ENCODE measurements at places on chromosomes 4 and X.

DNA sequence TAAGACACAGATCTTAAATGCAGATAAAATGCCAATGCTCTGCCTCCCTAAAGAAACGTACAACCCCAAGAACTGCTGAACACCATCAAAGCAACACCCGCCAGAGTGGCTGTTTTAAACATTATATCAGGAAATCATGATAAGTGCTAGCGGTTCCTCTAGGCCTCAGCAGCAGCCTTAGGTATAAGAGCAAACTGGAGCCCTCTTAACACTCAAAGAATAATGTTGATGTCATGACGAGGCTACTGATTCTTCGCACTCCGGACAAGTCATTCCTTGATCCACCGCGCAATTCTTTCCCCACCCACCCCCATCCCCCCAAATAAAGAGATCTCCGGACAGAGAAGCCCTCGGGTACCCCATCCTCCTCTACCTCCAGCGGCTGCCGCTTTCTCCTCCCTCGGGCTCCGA is 507 bp downstream of the LIN54 start:
- DNase-seq: no peak

GRCh38 chr4:168408620-168409019 is 71.7 kb downstream of the DDX60L start:
- no peak for DNase-seq

DNA sequence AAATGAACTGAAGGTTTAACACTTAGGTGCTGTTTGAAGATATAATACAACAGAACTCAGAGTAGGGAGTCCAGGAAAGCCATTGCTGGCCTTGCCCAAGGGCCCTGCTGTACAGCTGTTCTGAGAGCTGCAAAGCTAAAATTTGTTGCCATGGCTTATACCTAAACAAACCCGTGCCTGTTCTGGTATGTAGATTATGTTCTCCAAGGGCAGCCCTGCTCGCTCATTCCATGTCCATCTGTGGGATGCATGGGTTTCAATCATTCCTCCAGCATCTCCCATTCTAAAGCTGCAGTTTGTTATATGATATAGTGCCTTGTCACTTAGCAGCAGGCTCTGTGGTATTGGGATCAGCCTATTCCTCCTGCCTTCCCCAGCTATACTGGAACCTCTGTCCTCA is 80.8 kb upstream of the BMPR1B start:
- no peak for DNase-seq

DNA sequence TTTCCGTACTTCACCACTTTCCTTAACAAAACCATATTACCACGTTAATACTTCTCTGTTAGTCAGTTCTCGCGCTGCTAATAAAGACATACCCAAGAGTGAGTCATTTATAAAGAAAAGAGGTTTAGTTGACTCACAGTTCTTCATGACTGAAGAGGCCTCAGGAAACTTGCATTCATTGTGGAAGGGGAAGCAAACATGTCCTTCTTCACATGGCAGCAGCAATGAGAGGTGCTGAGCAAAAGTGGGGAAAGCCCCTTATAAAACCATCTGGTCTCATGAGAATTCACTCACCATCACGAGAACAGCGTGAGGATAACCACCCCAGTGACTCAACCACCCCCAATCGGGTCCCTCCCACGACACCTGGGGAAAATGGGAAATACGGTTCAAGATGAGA is 289.8 kb upstream of the CLNK start:
- DNase-seq: no peak

- DNase-seq: no peak
Observed at GRCh38 chr4:4480685-4481398, 61.0 kb downstream of the STX18 start.

GRCh38 chr4:95061220-95061619 is 303.5 kb downstream of the BMPR1B start:
- no peak for DNase-seq

DNA sequence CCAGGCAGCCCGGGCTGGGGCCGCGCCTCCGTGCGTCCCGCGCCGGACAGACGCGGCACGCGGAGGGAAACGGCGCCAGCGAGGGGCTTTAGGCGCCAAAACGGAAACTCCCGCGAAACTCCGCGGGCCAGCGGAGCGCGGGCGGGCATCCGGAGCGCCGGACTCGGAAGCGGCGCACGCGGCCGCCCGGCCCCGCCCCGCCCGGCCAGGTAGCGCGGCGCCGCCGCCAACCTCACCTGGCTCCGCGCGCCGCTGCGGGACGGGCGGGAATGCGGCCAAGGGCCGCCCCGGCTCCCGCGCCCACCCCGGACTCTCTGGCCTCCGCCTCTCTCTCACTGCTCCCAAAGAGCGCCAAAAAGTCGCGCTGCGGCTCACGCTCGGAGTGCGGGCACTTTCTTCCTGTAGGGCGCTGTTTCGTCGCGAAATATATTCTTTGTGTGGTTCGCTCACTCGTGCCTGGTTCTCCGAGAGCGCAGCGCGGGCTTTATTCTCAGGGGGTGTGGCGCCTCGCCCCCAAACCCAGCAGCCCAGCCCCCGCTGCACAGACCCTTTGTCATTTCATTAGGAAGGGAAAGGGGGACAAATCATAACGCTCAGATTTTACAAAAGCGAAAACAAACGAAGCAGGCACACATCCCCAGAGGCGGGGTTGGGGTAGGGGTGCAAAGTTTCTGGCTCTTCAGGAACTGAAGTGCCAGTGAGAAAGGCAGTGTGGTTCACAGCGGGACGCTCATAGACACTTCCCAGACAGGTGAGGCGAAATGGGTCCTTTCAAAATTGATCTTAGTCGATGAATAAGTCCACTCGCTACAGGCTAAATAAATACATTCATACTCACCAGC is 961 bp upstream of the MBNL3 start:
- DNase-seq: peak; percentile 37

DNA sequence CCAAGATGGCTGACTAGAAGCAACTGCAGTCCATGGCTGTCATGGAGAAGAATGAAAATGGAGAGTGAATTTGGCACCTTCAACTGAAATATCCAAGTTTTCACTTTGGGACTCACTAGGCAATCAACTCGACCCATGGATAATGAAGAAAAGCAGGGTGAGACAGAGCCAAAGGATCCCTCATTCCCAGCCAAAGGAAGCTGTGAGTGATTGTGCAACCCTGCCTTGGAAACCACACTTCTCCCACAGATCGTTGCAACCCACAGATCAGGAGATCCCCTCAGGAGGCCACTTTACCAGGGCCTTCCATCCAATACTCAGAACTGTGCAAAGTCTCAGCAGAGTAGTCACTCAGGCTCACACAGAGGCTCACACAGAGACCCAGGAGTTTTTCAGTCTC is 4.5 kb downstream of the CFAP299 start:
- DNase-seq: no peak

- DNase-seq: peak; percentile 45
Observed at GRCh38 chrX:154436374-154436982, 476 bp upstream of the GDI1 start.
